RWPE1 (cell line): ENCODE measurements at places on chromosomes 2 and 18.
A peak's percentile ranks its signal among the peaks of the same experiment; 100 is the strongest.

- no peak for DNase-seq
Measured at GRCh38 chr18:6734726-6735430, 5.4 kb downstream of the ARHGAP28 start.

- DNase-seq: no peak
Measured at GRCh38 chr2:129894616-129895015, 84.8 kb upstream of the RAB6C start.

DNA sequence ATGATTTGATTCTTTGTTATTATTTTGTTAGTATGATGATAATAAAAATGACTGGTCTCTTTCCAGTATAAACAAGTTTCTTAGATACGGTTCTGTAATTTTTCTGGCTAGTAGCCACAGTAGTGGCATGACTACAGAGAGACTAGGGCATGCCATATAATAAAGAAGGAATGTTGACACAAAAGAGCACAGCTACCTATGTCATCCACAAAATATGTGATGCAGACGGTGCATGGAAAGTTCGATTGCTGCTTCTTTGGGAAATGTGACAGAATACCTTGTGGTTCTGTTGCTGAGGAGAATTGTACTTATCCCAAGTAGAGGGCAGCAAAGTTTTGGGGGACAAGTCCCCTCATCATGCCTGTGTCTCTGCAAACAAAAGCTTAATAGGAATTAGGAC is 26.1 kb upstream of the SETBP1 start:
- DNase-seq: peak; percentile 67

DNA sequence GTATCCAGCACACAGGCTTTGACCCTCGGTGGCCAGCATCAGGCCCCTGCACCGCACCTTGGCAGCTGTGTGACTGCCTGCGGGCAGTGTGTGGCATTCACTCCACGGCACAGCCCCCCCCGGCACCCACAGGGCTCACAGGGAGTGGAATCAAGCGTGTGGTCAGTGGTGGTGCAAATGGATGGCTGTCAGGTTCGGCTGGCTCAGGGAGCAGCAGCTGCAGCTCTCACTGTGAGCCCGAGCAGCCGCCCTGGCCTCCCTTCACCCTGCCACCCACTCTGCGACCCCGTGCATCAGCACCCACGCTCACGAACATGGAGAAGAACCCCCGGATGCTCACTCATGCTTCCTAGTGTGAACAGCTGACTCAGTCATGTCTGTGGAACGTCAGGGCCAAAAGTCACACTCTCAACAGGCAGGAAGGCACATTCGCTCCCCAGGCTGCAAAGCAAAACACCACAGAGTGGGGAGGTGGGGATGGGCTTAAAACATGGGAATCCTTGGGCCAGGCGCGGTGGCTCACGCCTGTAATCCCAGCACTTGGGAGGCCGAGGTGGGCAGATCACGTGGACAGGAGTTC is 41.5 kb upstream of the GPC1 start:
- DNase-seq: no peak

DNA sequence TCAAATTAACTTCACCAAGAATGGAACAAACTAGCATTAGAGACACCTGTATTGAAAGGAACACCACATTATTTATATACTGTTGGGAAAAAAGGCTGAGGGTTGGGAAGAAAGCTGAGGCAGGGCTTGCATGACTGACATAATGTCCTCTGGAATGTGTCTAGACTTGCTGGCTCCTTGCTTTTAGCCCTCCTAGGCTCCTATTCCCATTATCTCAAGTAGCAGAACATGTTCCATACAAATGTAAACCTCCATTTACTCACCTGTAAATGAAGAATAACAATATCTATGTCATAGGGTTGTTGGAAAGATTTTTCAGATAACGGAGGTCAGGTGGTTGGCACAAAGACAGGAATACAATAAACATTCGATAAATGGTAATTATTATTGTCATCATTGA is 976 bp upstream of the ACADL start:
- DNase-seq: no peak

GRCh38 chr2:235512699-235513053 is 18.8 kb downstream of the AGAP1 start:
- no peak for DNase-seq

DNA sequence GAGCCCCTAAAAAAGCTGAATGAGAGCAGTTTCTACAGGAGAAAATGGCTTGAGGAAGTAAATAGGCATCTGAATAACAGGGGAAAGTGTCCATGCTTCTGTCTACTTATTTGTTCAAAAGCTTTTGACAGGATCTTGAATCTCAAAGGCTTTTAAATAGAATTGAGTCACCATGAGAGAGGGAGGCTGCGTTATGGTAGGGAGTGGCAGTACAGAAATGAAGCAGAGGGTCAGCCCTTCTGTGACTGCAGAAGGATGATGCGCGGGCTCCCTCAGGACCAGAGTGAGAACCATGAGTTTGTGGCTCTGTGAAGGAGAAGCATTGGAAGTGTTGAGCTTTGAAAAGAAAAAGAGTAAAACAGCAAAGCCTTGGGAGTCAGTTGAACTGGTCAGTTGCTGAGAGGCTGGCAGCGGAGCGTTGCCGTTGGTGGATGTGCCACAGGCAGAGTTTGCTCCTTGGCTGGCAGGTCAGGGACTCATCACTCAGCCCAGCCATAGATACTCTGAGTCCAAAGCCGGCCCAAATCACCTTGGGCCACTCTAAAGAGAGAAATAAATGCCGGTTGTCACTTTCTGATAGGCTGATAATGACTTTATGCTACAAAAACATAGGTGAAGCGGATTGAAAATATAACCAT is 17.4 kb downstream of the COPS7B start:
- no peak for DNase-seq

DNA sequence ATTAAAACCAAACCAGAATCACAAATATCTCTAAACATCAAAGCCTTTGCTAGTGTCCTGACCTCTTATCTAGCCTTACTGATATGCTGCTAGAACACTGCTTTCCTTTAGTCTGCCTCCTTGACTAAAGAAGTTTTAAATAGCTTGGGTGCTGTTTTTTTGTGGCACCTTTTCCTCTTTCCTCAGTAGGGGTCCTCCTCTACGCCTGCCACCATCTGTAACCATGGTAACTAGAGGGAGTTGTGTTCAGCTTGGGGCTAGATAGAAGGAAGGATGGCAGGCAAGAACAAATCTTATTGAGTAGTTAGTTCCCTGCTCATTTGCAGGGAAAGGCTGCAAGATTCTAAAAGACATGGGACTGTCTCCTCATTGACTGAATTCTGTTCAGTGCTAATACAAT is 86.0 kb downstream of the TAF4B start:
- no peak for DNase-seq

- DNase-seq: no peak
Measured at GRCh38 chr18:59049721-59050660, 89.7 kb upstream of the SEC11C start.

GRCh38 chr2:227324642-227324994 is 433 bp upstream of the MFF start:
- peak; percentile 38 for DNase-seq

DNA sequence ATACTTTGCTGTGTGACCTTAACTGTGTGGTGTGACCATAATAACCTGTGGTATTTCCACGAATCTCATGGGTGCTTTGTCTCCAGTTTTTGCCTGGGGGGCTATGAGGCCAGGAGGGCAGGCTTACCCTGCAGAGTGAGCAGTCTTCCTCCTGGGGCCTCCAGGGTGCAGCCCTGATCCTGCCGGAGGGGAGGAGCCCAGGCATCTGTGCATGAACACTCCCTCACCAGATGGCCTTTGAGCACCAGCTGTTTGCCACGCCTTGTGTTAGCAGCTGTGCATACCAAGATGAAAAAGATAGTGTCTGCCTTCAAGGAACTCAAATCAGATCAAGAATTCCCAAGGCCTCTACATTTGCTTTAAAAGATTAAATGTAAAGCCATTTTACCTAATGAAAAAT is 75.0 kb upstream of the RBM44 start:
- peak; percentile 57 for DNase-seq

DNA sequence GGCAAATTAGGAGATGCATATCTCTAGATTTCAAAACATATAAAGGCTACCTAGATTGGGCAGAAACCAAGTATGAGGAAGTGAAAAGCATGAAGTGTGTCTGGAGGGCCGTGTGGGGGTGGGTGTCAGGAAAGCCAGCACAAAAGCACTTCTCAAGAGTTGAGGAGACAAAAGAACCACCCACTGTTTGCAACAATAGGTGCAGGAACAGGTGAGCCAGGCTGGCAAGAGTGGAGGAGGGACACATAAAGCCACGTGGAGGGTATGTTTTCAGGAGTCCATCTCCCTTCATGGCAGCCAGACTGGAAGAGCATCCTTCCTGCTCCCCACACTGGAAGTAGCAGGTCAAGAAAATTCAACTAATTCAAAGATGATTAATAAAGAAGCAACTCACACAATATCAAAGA is 96.4 kb downstream of the CERS6 start:
- no peak for DNase-seq

DNA sequence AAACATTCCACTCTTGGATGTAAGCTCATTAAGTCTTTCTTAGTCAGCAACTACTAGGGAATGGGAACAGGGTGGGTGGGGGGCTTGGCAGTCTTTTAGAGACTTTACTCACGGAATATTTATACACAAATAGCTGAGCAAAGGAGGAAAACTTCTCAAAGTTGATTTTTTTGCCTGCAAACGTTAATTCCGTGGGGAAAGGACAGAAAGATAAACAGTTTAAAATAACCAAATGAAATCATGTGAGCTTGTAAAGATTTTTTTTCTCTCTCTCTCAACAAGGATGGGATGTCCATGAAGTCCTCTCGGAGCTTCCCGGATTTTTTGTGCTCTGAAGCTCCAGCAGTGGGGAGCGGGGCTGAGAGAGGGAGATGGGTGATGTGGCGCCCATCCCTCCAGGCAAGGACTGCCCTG is 32.2 kb upstream of the MAT2A start:
- DNase-seq: no peak

GRCh38 chr2:134491771-134492441 is 226.9 kb downstream of the TMEM163 start:
- peak; percentile 17 for DNase-seq

GRCh38 chr2:112622528-112622849 is 23.2 kb upstream of the SLC20A1 start:
- DNase-seq: peak; percentile 69

DNA sequence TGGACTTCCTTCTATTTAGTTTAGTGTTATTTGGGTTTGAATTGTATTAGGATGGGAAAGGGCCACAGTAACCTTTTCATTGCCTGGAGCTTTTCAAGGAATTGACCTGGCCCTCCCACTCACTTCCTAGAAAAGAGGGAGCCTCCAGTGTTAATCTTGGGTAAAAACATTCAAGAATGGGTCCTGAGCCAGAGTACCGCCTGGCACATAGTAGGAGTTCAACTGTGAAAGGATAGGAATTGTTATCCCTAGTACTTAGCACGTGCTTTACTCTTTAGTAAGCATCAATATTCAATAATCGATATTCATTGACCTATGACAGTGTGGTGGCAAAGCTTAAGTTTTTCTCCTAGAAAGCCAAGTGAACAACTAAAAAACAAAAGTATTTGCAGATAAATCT is 179.9 kb downstream of the IRS1 start:
- DNase-seq: no peak

DNA sequence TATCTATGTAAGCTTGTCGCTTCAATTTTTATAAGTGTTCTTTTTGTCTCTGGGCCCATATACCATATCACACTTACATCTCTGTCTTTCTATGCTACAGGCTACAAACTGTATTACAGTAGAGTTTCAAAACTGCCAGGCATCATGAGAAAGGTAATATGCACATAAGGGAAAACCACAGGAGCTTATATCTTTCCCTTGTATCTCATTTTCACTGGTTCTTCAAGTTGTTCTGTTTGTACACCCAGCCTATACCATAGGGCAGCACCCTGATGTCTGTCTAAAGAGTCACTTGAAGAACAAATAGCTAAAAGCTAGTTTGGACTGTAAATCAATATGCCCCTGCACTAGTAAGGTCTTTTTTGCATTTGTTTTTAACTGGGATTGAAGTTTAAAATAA is 366.7 kb downstream of the FIGN start:
- DNase-seq: no peak

DNA sequence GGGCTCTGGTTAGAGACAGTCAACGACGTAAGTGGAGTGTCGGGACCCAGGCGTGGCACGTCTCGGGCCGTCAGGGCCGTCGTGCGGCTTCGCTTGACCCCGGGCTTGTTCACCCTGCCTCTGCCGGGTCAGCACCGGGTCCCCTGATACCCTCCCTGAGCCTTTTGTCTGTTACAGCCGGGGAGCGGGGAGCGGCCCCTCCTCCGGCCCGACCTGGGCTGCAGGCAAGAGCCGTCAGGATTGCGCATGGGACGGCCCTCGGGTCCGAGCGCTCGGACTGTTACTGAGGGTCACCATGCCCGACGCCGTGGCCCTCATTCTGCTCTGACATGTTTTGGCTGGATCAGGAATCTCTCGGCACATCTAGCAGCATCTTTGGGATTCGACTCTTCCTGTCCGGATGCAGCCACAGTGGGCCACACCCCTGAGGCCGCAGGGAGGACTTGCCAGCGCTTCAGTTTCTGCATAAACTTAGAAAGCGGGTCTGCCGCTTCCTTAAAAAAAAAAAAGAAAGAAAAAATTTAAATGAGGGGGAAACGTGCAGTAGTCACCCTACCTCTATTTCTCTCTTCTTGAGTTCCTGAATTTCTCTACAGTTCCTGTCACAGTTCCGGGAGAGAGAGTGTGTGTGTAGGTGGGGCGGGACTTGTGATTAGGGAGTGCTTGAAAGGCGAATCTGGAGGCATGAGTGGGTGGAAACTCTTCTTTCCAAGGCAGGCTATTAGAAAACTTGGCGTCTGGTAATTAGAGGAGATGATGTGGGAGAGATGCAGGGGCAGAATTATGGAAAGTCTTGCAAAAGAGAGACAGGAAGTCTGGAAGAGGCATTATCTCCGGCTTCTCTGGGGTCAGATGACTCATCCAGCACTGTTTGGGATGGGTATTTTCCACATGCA is 909 bp downstream of the TMEM87B start:
- DNase-seq: peak; percentile 74

DNA sequence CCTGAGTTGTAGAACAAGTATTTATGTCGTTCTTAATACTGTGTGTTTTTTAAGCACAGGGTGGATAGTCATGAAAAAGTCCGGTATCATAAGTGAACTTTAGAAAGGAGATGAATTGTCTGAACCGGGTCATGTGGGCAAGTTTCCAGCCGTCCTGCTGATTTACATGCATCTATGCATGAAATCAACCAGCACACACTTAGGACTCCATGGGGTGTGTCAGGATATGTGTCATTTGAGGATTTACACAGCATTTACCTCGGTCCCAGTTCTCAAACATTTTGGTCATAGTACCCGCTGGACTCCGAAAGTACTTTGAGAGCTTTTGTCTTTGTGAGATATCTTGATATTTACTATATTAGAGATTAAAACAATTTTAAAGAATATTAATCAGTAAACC is 47.5 kb upstream of the TWSG1 start:
- peak; percentile 21 for DNase-seq

DNA sequence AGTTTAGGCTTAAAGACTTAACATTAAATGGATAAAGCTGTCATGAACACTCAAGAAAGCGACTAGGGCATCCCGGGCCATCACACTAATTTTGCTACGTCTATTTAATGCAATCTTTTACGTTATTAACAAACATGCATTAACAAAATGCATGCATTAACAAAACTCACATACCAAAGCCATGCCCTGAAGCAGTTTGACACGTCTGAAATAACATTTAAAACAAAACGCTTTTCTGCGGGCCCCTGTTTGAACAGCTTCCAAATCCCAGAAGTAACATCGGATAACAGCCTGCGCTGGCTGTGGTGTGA is 458 bp downstream of the B4GALT6 start:
- DNase-seq: no peak
